ENCODE measurements at places on chromosomes 1 and 21.

GRCh38 chr1:107244709-107245500, 104.1 kb downstream of the NTNG1 start:
- DNase-seq = no peak

- DNase-seq = no peak
These were observed 62.5 kb upstream of the ZP4 start for GRCh38 chr1:237953238-237953637.

- no peak for DNase-seq
These were observed 3.7 kb downstream of the AKR7A3 start for GRCh38 chr1:19284881-19285280.

DNA sequence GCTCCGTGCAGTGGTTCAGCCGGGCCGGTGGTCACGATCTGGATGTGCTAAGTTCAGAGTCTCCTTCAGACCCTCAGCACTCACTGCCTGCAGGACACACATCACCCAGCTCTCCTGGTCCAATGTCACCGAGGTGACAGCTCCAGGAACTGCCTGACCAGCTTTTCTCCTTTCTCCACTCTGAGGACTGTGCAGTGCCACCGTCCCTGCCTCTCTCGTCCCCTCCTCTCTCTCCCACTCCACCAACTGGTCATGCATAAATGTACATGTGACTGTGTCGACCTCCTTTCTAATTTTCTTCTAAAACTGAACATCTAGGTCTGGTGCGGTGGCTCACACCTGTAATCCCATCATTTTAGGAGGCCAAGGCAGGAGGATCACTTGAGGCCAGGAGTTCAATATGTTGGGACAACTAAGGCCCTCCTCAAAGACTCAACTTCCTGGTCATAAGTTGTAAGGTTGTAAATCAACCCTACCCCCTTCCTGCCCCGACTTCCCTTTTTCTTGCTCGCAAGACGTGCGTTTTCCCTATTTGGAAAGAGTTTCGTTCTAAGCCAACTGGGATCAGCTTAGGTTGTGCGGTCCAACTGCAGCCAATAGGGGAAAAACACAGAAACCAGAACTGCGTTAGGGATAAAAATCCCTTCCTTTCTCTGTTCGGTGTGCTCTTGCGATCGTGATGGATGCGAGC, 53.1 kb downstream of the MEGF6 start:
- no peak for DNase-seq
